ENCODE measurements at places on chromosomes 11 and 22. TPM values are rescaled to one million over a fixed set of nuclear protein-coding genes. Genes with fewer than 3 reads are reported as not detected.

CEND1 gene
- 105 TPM for polyA plus RNA-seq

DNA sequence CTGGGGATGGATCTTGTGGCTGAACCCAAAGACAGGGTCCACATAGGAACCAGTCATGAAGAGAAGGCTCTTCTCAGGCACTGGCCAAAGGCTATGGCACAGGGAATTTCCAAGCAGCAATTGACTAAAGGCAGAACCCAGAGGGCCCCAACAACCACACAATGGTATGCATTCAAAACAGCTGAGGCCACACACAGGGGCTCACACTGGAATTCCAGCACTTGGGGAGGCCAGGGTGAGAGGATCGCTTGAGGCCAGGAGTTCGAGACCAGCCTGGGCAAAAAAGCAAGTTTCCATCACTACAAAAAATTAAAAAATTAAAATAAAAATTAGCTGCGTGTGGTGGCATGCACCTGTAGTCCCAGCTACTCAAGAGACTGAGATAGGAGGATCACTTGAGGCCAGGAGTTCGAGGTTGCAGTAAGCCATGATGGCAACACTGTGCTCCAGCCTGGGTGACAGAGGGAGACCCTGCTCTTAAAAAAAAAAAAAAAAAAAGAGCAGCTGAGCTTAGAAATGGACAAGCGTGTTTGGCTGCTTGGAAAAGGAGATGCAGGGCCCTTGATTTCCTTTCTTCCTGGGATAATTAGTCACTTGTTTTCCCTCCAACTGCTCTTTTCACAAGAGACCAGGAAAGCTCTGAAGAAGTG lies 44.6 kb downstream of the MYH9 start:
- DNase-seq = no peak

- DNase-seq = no peak
Measured at GRCh38 chr11:17631702-17632365, 84.8 kb downstream of the OTOG start.

NOL12 gene
- polyA plus RNA-seq = 27.5 TPM

DNA sequence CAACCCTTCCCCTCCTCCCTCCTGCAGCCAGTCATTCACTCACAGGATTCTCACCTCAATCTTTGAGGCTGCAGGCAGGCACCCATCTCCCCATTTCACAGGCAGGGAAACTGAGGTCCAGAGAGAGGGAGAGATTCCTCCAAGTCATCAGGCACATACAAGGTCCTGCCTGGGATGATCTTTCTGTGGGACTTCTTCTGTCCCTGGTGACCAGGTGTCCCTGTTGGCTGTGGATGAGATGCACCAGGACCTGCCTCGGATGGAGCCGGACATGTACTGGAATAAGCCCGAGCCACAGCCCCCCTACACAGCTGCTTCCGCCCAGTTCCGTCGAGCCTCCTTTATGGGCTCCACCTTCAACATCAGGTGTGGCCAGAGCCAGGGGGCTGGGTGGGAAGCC lies 7.8 kb downstream of the FTH1 start:
- DNase-seq = no peak

DNA sequence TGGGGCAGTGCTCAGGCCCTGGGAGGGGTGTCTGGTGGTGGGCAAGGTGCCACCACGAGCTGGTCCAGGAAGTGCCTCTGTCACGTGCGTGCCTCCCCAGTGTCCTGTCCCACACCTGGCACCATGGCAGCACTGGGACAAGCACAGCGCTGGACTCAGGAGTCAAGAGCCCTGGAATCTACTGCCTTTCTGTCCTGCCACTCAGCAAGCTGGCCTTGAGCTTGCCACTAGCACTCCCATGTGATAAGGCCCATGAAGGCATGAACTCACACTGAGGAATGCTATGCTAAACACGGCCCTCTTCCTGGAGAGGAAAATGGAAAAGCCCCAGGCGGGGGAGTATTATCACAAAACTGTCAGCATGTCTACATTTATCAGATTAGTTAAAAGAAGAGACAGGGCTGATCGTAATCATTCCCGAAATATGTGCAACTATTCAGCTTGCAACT lies 50.7 kb upstream of the SLC35C1 start:
- no peak for DNase-seq

ELFN2 gene
- polyA plus RNA-seq = 3.7 TPM

ANGPTL5 gene
- not detected for polyA plus RNA-seq

- no peak for DNase-seq
Measured at GRCh38 chr11:63937713-63938478, 906 bp upstream of the NAA40 start.

NLRP14 gene
- not detected for polyA plus RNA-seq

DNA sequence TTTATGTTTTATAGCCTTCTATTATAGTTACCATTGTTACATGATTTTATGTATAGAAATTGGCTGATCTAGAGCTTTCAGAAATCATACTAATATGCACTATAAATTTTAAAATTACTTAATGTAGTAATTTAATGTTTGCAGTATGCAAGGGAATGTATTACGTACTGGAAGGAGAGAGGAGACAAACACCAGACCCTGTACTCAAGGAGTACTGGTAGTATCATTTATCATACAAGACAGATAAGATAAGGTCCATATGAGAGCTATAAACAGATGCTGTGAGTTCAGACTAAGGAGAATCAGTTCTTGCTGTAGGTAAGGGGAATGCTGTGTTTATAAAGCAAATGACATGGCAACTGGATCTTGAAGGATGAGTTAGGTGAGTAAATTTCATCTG lies 765 bp downstream of the BCO2 start:
- DNase-seq = peak; percentile 1

- no peak for DNase-seq
Measured at GRCh38 chr11:68735646-68736045, 15.7 kb downstream of the TESMIN start.

SCUBE1 gene
- 0.29 TPM for polyA plus RNA-seq

GRCh38 chr11:124198897-124199296 lies 15.8 kb downstream of the OR10D3 start:
- DNase-seq = no peak

RIBC2 gene
- 22.0 TPM for polyA plus RNA-seq

DNA sequence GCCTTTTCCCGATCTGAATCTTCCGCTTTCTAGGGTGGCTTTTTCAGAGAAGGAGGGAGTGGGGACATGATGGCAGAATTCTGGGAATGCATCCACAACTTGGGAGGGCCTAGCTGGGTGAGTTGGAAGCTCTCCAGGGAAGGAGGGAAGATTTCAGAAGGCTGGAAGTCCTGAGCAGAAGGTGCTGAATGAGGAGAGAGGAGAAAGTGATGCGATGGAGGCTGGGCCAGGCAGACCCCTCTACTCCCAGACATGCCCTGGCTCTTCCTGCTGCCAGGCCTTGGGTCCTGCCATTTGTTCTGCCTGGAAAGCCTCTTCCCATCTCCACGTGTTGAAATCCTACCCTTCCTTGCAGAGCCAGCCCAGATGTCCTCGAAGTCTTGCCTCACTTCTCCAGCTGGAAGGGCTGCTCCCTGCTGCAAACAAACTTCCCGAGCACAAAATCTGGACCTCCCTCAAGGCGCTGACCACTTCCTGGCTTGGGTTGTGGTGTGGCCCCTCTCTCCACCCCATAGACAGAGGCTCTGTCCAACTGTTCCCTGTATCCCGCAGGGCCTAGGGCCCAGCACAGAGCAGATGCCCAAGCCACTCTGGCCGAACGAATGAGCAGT lies 16.8 kb downstream of the LRRC32 start:
- DNase-seq = no peak

IL10RA gene
- polyA plus RNA-seq = 2.6 TPM
